LNCaP clone FGC (cell line): ENCODE measurements at places on chromosomes 6 and 20.
A peak's percentile ranks its signal among the peaks of the same experiment; 100 is the strongest.

- DNase-seq: peak; percentile 90
Measured at GRCh38 chr20:47360297-47361056, 4.0 kb upstream of the ZMYND8 start.

GRCh38 chr6:148803979-148804378, 57.1 kb downstream of the UST start:
- no peak for DNase-seq

DNA sequence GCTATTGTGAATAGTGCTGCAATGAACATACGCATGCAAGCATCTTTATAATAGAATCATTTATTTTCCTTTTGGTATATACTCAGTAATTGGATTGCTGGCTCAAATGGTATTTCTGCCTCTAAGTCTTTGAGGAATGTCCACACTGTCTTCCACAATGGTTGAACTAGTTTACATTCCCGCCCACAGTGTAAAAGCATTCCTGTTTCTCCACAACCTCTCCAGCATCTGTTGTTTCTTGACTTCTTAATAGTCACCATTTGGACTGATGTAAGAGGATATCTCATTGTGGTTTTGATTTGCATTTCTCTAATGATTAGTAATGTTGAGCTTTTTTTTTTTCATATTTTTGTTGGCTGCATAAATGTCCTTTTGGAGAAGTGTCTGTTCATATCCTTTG, 208.7 kb downstream of the PHF3 start:
- no peak for DNase-seq

GRCh38 chr6:4910037-4910760, 93.6 kb downstream of the RPP40 start:
- DNase-seq: peak; percentile 98

GRCh38 chr6:115896538-115897129, 164.1 kb downstream of the FRK start:
- DNase-seq: no peak

DNA sequence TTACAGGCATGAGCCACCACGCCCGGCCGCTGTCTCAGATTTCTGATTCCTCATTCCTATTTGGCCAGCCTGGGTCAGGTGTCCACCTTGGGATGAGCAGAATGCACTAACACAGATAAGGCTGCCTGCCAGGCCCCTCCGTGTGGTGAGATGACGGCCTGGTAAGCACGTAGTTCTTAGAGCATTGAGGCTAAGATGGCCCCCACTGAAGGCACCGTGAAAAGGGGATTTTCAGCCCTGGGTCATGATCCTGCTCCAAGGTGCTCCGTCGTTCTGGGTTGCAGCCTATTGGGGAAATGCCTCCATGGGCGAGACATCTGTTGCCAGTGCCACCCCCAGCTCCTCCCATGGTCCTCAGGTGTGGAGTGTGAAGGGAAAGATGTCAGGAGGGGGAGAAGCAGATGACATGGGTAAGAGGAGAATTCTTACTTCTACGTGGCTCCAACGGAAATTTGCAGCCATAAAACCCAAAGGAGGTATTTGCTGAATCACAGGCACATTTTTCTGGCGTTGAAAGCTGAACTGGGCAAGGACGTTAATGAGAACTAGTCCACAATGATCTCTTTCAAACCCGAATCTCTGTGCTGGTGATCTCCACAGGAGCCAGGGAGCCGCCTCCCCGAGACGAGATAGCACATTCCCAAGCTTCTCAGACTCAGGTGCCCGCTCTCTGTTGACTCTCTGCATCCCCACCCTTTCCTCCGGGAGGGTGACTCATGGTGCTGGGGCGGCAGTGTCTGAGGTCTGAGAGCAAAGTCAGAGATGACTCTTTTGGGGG, 34.0 kb upstream of the BMP6 start:
- DNase-seq: no peak

DNA sequence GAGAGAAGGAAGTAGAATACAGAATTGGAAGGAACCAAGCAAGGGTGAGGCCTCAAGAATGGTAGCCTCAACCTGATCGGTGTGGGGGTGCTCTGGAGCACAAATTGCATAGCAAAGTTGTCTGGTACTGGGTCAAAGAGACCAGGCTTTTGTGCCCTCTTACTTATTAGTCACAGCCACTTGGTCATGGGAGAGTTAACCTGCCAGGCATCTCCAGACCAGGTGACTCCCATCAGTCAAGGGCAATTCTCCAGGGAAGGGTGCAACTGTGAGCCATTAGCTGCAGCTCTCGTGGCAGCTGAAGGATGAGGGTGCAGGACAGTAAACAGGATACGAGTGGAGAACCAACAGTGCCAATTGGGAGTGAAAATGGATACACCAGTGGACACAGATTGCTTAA, 47.7 kb upstream of the PLCB4 start:
- no peak for DNase-seq

DNA sequence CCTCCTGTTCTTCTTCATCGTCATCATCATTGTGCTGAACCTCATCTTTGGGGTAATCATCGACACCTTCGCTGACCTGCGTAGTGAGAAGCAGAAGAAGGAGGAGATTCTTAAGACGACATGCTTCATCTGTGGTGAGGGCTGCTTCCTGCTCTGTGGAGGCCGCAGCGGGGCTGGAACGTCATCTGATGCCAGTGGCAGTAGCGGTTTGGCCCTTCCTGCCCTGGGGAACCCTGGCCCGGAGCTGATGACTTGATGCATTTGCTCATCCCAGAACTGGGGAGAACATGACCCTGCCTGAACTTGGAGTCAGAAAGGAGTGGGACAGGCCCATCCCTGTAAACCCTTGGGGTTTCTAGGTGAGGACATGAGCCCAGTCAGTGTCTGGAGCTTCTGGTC, 18.7 kb downstream of the UQCC2 start:
- no peak for DNase-seq

- DNase-seq: no peak
Measured at GRCh38 chr6:166400181-166400580, 17.4 kb upstream of the MPC1 start.

DNA sequence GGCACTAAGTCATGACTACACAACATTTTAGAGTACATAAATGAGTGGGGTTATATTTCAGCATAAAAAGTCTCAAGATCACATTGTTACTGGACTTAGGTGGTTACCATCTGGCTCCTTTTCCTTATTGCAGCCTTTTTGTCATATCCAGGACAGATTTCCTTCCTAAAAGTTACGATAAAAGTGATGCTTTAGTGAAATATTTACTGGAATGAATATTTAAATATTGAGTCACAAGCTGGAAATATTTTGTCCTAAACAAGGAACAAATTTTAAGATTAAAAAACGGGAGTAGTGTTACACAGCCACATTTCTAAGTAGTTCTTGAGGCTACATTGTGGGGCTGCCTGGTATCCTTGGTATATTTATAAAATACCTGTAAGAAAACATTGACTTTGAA, 52.2 kb downstream of the CDC40 start:
- no peak for DNase-seq

- DNase-seq: no peak
Measured at GRCh38 chr6:37311741-37312473, 41.9 kb upstream of the RNF8 start.

DNA sequence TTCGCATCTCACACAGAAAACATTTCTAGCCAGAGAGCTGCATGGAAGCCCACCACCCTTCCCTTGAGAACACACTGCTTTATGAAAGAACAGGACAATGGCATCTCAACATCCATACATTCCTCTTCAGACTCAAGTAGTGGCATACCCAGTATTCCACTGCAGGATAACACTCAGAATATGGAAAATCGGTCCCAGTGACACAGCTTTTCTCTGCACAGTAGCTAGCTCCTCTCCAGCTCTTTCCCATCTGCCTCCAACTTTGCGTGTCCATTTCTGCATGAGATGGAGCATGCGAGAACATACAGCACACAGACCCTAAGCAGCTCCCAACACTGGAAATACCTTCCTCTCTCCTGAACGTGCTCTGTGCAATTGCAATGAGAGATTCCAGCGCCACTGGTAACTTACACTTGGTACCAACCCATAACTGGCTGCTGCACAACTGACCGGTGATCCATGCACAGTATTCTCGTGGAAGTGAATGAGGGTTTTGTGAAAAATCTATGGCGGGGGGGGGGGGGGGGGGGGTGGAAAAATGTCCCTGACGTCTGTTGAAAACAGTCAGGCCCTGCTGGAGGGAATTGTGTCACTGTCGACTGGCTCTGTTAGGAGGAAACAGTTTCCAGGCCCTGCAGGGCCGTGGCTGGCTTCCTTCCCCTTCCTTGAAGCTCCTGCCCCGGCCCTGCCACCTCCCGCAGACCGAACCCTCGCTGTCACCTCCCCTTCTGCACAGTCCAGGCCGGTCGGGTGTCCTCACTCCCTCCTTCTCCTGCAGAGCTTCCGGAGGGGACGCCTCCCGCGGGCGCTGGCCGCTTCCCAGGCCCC, 265.9 kb upstream of the QKI start:
- no peak for DNase-seq

- DNase-seq: no peak
Measured at GRCh38 chr6:116247285-116247684, 6.6 kb downstream of the TSPYL4 start.

GRCh38 chr6:115947966-115948541, 112.6 kb downstream of the FRK start:
- DNase-seq: no peak

GRCh38 chr6:44737829-44738528, 350.5 kb downstream of the CDC5L start:
- no peak for DNase-seq

DNA sequence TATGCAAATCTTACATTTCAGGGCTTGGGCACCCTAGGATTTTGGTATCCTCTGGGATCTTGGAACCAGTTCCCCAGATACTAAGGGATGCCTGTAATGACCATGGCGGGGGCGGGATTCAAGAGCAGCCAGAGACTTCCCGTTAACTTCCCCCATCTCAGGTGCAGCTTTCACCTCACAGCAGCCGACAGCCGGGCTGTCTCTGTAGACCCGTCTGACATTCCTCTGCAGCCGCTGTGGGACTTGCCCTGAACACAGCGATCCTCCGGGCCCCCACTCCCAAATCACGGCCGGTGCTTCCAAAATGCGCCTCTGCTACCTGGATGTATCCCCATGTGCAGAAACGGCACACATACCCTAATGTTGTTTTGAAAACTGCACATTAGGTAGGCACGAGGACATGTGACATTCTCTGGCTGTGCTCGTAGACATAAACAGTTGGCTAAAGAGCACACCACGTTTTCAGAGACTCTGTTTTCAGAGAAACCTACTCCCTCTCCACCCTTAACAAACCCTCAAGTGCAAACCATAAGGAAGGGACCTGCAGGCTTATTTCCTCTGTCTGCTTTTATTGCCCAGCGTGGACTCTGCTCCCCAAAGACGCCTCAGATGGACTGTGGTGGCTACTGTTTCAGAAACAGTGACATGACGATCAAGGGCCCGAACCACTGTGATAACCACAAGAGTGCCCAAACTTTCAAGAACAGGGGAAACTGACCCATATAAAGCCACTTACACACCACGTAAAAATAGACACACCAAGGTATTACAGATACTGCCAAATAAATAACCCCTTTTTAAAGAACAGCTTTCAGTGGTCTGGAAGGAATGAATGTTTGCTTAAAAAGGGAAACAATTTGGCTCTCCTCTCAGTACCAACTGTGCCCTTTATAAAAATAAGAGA, 72.9 kb upstream of the FOXC1 start:
- DNase-seq: no peak

DNA sequence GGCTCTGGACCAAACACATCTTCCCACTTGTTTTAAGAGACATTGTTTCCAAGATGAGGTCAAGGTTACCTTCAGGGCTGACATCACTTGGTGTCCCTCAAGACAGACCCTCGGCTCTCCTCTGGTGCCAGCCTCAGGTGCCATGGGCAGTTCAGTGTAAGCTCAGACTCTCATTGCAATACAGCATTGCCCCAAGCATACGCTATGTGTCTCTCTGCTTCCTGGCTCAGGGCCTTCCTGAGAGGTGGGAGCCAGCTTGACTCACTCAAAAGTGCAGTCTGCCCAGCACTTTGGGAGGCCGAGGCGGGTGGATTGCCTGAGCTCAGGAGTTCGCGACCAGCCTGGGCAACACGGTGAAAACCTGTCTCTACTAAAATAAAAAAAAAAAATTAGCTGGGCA, 51.7 kb downstream of the SLC24A3 start:
- no peak for DNase-seq

DNA sequence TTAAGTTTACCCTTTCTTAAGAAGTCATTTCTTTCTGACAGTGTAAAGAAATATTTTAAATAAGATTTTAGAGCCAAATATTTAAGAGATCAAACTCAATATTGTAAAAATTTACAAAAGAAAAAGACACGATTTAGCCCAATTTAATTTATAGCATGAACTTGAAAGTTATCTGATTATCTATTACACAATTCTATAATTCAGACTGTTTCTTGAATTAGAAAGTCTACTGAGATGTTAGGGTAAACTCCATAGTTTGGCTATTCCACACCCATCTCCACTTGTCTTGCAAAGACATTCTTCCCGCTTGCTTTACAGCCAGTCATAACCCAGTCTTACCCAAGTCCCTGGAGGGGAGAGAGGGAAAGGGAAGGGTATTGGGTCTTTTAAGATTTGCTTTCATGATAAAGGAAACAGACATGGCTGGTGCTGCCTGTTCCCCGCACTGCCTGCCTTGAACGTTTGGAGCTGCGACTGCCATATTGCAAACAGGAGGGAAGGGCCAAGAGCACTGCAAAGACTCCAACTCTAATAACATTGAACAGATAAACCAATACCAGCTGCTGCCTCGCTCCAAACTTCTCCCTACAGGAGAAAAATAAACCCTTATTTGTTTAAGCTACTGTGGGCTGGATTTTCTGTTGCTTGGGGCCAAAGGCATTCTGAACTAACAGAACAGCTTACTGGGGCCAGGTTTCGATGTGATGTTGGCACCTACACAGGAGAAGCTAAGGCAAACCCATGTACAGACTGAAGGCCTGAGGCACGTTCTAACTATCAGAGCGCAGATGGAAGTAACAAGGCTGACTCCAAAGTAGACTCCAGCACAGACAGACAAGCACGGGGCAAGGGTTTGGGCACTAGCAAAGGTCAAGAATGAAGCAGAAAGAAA, 552.3 kb upstream of the JARID2 start:
- no peak for DNase-seq

DNA sequence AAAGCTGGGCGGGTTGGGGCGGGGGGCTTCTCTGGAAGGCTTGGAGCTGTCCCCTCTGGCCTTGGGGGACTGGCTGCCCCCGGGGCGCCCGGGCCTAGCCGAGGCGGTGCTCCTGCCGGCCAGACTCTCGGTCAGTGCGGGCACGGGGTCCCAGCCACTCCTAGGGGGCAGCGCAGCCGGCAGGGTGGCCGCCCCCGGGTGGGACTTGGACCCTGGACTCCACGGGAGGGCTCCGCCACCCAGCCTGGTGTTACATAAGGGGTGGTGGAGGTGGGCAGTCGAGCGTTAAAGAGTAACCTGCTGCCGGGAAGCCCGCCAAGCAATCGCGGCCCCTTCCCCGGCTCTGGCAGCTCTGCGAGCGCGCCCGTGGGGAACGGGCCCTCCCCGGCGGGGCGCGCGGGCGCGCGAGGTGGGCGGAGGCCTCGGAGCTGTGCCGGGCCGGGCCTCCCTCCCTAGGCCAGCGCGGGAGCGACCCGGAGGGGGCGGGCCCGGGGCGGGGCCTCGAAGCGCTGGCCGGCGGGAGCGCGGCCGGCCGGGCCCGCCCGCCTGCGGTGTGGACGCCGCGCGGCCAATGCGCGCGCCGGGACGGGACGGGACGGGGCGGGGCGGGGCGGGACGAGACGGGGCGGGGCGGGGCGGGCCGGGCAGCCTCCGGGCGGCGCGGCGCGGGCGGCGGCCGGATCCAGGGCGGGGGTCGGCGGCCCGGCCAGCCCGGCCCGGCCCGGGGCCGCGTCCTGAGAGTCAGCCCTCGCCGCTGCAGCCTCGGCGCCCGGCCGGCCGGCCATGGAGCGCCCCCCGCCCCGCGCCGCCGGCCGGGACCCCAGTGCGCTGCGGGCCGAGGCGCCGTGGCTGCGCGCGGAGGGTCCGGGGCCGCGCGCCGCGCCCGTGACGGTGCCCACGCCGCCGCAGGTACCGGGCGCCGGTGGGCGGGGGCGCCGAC, at the start of gene SLC2A4RG:
SLC2A4RG (plus strand) TSS at position 647 of the 940 bp plus-strand sequence; CDS start at position 784, 137 bp downstream.
- DNase-seq: no peak

- no peak for DNase-seq
Measured at GRCh38 chr20:50510706-50511542, 741 bp downstream of the PTPN1 start.
